ENCODE measurements at places on chromosomes 3 and 15.

- no peak for DNase-seq
Observed at GRCh38 chr15:63968122-63968524, 78.2 kb downstream of the DAPK2 start.

DNA sequence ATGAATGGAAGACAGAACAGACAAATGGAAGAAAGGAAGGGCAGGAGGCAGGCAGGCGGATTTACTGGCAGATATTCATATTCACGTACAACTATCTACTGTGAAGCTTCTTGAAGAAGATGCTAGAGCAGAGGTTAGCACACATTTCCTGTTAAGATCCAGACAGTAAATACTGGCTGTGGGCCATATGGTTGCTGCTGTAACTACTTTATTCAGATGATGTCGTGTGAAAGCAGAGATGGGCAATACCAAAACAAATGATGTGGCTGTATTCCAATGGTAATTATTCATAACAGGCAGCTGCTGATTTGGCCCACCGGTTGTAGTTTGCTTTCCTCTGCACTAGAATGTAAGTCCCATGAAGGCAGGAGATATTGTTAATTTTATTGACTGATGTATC, 115.7 kb upstream of the PRTG start:
- DNase-seq = peak; percentile 41

- DNase-seq = no peak
Observed at GRCh38 chr3:185613016-185613415, 26.9 kb downstream of the SENP2 start.

DNA sequence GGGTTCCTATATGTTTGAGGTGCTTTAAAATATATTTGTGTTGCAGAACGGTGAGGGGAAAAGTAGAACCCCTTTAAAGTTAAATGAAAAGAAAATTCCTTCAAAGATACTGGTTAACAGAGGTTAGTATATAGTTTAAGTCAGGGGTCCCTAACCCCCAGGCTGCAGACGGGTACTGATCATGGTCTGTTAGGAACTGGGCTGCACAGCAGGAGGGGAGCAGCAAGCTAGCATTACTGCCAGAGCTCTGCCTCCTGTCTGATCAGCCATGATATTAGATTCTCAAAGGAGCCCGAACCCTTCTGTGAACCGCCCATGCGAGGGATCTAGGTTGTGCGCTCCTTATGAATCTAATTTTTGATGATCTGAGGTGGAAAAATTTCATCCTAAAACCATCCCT, 37.5 kb upstream of the RFX7 start:
- DNase-seq = no peak

DNA sequence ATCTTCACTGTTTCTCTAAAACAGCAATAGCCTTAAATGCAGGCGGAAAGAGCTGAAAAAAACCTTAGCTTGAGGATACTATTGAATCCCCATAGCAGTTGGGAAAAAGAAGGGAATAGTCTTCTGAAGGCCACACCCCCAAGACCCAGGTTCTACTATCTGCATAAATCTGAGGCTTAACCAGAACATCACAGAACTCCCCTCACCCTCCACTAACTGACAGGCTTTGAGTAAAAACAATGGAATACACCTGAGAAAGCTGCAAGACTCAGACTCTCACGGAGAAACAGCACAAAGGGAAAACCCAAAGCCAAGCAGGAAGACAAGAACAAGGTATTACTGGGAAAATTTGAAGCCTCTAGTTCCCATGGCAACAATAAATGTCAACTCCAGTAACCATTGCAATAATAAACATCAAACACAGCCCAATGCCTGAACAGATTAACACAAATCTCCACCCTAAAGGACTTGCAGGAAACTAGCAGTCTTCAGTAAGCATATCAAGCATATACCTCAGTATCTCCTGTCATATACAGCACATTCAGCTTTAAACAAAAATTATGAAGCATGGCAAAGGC, 56.4 kb downstream of the TMCC1 start:
- DNase-seq = no peak

GRCh38 chr15:76366714-76367113, 30.1 kb downstream of the ISL2 start:
- DNase-seq = no peak

DNA sequence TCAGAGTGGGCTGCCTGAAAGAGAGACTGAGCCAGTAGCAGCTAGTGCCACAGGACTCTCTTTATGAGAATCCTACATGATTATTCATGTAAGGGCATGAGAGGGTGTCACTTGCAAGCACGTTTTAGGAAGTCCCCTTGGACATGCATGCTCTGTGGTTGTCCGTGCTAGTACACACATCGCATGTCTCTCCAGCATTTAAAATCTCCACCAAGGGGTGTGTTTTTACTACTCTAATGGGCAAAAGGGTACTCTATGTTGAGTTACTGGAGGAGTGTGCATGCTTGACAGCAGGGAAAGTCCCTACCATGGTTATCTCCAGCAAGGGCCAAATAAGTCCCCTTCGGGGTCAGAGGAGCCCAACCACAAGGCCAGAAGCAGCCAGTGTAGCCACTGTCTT, 70.7 kb downstream of the DCLK3 start:
- no peak for DNase-seq

DNA sequence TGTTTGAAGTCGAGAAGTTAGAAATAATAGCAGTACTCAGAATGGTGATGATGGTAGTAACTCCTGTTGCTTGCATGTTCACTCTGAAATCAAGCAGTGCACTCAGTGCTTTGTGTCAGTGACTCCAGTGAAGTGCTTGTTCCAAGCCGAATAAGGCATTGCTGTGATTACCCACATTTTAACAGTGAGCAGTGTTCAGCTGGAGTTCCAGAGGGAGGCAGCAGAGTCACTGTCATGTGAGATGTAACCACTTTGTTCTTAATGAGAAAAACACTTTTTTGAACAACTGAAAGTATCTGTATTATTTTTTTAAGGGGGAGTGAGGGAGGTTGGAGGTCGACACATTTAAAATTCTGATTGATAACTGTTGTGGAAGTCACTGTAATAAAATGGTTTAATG, 3.7 kb downstream of the MDFIC2 start:
- DNase-seq = peak; percentile 28

GRCh38 chr15:99009741-99010330, 2.2 kb upstream of the PGPEP1L start:
- no peak for DNase-seq

GRCh38 chr3:61593446-61594029, 32.2 kb downstream of the PTPRG start:
- no peak for DNase-seq

DNA sequence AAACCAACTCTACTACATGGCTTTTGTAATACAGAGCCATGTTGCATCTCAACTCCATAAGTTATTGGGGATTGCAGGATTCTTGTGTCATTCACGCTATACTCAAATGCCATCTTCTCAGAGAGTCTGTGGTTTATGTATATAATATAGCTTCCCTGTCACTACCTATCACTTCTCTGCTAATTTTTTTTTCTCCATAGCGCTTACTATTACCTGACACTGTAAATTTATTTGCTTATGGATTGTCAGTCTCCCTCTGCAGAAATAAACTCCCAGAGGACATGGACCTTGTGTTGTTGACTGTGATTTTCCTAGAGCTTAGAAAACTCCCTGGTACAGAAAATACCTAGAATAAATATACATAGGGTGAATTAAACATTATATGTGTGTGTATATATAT, 990.5 kb downstream of the TBL1XR1 start:
- DNase-seq = no peak

DNA sequence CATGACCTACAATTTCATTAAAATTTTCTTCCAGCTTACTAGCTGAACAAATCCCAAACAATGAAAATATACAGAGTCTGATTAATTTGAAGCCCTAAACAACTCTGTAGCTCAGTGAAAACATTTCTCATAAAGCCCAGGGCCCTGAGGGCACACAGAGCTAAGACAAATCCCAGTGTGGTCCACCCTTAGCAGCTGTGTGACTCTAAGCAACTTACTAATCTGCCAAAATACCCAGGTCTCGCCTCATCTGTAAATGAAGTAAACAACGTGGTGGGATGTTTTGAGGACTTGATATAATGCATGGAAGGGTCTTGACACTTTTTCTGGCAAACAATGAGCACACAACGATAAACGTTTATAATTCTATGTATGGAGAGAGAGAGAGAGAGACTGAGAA, 158.4 kb downstream of the FHIT start:
- DNase-seq = no peak

GRCh38 chr3:177300842-177301241, 103.6 kb upstream of the TBL1XR1 start:
- no peak for DNase-seq

DNA sequence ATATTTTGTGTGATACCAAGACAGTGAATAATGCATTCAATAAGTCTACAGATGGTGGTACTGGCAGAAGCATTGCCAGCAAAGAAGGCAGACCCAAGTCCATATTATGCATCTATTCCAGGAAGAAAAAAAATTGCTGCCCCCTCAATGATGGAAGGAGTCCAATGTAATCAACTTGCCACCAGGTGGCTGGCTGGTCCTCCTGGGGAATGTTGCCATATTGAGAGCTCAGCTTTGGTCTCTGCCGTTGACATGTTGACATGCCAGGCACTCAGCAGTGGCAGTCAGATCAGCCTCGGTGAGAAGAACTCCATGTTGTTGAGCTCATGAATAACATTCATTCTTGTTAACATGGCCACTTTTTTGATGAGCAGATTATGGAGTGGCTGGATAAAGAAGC, 298.5 kb downstream of the IGSF11 start:
- no peak for DNase-seq

- DNase-seq = no peak
Observed at GRCh38 chr3:37576996-37577395, 284.7 kb upstream of the CTDSPL start.

- no peak for DNase-seq
Observed at GRCh38 chr3:187822402-187822801, 77.1 kb upstream of the BCL6 start.

GRCh38 chr15:78679089-78679511, 38.1 kb upstream of the CHRNB4 start:
- no peak for DNase-seq

DNA sequence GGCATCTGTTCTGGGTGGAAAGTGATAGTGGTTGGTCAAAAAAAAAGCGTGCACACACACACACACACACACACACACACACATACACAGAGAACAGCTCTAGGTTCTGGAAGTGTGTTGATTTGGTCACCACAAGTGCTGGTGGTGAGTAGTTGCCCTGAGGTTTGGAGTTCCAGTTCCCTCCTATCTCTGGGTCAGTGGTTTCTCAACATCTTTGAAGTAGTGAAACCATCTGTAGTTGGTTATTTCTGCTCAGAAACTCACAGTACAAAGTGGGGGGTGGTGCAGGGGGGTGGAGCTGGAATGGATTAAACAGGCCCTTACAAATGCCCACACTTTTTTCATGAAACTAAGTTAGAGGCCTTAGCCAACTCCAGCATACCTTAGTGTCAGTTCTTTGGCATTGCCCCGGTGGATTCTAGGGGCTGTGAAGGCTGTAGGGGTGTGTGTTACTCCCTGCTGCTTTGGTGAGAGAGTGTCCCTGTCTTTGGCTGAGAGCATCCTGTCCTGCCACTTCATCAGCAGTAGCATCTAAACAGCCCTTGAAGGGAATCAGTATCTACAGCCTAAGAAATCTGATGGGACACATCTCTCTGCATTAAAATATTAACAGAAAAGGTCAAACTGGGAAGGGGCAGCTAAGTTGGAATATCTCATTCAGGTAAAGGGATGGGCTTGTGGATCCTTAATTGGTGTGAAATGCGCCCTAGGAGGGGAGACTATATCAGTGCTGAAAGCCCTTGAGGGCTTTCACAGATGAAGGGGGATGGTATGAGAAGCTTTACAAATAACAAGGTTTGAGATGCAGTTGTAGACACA, 20.6 kb downstream of the SMAD3 start:
- peak; percentile 81 for DNase-seq

DNA sequence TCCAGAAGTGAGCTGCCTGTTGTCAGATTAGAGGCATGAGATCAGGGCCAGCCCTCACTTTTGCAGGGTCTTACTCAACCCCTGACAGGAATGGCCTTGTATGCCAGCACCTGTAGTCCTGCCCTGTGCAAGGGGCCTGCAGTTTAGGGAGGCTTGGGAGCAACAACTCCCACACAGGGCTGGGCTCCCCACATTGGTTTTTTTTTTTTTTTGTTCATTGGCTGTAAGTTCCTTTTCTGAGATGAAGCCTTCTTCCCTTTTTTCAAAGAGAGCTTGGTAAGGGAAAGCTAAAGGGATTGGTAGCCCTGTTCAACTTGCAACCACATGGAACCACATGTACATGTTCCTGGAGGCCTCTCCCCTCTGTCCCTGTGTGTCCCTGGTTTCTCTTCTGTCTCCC, 46.4 kb downstream of the TNFAIP8L3 start:
- DNase-seq = no peak

DNA sequence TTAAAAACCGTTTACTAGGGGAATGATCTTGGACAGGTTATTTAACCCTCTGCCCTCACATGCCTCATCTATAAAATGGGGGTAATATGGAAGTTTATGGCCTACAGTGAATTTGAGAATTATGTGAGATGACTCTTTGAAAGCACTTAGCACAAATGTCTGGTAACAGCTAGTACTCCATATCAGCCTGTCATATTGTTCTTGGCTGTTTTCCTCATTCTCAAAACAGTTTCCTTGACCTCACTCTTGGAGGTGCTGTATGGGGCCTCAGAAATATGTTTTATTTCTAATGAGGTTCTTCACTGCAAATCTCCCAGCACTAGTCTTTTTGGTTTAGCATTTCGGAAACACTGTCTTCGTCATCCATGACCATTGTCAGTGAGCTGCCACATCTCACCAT, 398.2 kb downstream of the FEZF2 start:
- DNase-seq = no peak

GRCh38 chr3:175199961-175200360, 340.8 kb downstream of the NAALADL2 start:
- DNase-seq = peak; percentile 75

DNA sequence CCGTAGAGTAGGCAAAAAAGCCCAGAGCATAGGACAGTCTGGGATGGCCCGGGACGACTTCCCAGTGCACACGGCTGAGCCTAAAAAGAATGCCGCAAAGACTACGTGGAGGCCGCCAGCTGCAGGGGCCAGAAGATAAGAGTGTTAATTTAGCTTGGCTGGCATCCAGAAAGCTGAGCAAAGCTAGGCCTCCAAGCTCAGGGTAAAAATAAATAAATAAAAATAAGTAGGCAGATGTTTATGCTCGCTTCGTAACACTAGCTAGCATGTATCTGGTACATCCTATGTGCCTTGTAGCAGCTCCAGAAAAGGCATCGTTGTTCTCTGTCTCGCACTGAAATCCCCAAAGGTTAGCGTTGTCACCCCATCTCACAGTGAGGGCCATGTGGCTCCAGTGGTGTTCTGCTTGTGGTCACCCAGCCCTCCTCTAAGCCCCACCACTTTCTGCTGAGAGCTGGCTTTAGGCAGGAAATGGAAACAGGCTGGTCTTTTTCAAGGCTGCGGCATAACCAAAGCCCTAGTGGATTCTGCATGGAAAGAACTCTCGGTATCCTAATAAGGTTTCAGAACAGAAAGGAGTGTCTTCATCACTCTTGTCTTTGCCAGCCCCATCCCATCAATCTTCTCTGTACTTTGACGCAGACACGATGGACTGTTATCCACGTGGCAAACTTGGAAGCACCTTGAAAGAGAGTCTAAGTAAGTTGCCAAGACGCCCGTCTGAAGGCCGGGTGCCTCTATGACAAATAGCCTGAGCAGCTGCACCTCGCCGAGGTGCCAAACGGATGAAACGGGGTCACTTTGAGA, 58.1 kb upstream of the MEF2A start:
- DNase-seq = peak; percentile 73

Data from fibroblast of skin of back (primary cell).